Epithelial cell of prostate (primary cell): ENCODE measurements at places on chromosomes 3 and 15.

GRCh38 chr3:183339461-183340086 lies 86.5 kb downstream of the B3GNT5 start:
- DNase-seq: no peak

GRCh38 chr3:58502872-58503271 lies 11.0 kb downstream of the KCTD6 start:
- DNase-seq: no peak

DNA sequence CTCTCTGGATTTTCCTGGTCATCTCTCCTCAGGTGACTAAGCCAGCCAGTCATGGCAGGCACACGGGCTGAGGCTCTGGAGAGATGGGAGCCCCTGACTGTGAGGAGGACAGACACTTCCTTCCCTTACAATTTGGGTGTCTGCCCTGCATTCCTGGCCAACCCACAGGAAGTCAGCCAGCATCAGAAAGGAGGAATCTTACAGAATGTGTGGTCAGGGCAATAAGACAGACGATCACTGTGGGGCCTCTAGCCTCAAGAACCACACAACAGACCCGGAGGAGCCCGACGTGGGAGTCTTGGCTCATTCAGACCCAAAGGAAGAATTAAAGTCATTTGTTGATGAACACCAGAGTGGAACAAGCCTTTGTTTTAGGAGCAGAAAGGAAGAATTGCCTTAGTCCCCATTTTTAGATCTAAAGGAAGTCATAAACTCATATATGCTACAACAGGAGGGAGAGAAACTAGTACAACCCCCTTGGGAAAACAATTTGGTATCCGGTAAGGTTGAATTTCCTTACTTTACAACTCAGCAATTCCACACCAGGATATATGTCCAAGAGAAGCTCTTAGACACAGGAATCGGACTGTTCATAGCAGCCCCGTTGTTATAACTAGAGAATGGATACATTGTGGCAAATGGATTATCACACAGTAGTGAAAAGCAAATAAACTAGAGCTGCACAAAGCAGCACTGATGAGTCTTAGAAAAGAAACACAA lies 62.2 kb downstream of the ABTB1 start:
- no peak for DNase-seq

DNA sequence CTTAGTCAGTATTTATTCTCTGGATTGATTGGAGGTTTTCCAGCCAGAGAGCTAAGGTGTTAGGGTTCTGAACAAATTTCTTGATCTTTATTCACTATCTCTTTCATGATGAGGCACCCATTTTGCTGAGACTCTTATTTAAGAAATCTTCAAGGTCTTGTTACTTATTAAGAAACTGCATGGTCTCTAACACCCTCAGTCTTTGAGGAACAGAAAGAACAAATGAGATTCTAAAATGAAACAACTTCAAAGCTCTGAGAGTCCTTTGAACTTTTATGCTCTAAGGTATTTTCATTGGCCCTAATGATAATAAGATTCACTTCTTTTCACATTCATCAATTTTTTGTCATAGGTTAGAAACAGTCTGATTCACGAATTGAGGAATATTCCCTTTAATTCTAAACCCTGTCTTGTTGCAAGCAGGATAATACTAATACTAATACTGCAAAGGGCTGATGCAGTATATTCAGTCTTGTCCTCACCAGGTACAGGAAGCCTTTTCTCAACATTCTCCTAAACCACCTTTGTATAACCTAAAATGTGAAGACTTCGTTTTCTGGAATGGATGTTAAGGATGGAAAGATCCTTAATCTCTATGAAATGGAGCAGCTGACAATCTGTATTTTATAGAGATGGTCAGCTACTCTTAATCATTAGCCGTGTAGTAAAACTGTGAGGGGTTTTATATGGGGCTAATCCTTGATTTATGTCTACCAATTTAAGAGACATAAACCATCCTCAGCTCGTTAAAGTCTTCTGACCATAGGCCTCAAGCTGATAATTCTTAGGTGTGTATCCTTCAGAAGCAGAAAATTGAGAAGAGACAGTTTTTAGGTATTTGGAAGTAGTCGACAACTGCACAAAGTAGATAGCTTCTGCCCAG lies 198.3 kb downstream of the OTOL1 start:
- no peak for DNase-seq

DNA sequence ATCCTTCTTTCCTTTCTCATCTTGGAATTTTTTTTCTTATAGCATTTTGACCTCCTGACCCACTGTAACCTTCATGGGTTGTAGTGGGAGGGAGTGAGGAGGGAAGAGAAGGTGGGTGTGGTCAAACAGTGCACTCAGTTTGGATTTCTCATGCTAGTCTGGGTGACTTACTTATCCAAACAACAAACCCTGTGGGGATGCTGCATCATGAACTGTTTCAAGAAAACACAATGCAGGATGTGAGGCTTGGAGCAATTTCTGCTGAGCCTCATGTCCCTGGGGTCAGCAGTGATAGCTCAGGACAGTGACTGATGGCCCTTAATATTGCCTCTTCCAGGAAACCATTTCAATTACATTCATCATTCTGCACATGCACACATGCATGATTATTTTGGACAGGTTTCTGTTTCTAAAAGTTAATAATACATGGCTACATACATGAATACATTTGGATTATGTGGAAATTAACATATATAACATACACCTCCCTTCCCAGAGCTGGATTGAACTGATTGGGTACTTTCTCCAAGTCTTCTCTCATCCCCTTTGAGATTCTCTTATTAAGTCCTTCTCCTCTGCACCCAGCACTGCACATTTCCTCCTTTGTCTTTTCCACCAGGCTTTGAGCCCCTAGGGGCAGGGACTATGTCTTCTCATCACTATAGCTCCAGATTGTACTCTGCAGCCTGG lies 61.2 kb downstream of the ADAMTSL3 start:
- no peak for DNase-seq

GRCh38 chr3:26963361-26963743 lies 340.8 kb downstream of the LRRC3B start:
- no peak for DNase-seq

GRCh38 chr3:31498791-31499190 lies 33.9 kb upstream of the STT3B start:
- DNase-seq: no peak

DNA sequence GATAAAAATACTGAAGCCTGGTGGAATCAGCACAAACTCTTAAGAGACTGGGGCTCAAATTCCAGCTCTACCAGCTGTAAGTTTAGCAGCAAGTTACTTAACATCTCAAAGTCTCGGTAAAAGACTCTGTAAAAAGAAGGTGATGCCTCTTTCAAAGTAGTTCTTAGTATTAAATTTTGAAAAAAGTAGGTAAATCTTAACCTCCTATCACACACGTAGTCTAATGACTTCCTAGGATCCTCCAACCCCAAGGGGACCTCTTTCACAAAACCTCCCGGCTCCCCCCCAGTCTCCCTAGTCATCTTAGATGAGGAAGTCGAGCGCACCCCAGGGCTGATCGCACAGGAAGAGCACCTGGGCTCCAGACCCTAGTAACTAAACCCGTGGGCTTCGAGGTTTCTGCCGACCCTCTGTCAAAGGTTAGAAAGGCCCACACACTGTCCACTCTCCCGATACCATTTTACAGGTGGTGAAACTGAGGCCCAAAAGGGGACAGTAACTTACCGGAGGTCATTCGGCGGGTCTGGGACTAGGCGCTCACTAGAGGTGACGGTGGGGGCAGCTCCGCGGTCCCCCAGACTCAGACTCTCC lies 427 bp downstream of the MBD4 start:
- no peak for DNase-seq

- no peak for DNase-seq
Measured at GRCh38 chr3:66256806-66257205, 36.0 kb downstream of the SLC25A26 start.

GRCh38 chr3:126153695-126154360 lies 26.6 kb downstream of the ALDH1L1 start:
- no peak for DNase-seq
